NCI-H2081 (cell line): ENCODE measurements at places on chromosomes 3 and 15.

GRCh38 chr3:185253645-185254410, at the start of gene EHHADH:
Gene EHHADH, minus strand, starts transcription at chr3:185254049. Its CDS starts 27 bp downstream, at chr3:185254022.
- DNase-seq: peak; percentile 68

- DNase-seq: peak; percentile 31
Measured at GRCh38 chr15:76330080-76330680, 6.4 kb upstream of the ISL2 start.

- DNase-seq: no peak
Measured at GRCh38 chr15:73078722-73079121, 26.5 kb downstream of the NEO1 start.

- no peak for DNase-seq
Measured at GRCh38 chr15:51830276-51830806, 888 bp downstream of the TMOD3 start.

DNA sequence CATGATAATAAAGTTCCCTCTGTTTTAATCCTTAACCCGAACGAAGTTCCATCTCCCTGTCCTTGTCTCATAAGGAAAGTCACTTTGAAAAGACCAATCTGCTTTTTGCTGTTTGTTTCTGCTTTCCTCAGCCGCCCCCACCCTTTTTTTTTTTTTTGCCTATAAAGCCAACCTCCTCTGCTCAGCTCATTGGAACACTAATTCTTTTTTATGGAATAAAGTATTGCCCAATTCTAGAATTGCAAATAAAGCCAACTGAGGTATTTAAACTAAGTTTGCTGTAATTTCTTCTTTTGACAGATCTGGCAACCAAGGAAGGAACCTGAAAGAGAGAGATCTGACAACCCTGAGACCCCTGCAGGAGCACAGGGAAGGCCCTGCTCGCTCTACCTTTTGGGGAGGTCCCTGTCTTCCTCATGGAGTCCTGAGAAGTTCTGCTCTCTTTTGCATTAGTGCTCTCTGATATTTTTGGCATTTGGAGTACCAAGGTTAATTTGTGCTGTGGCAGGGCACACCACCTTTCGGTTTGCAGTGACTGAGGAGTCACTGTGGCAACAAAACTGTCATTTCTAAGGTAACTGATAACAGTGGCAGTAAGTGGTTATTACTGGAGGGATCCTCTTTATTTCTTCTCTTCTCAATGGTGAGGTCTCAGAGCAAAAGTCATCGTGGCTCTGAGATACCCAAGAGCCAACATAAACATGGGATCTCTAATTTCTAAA, 35.2 kb upstream of the TRPM1 start:
- DNase-seq: no peak

GRCh38 chr3:13345772-13346171, 74.3 kb downstream of the NUP210 start:
- no peak for DNase-seq

- peak; percentile 16 for DNase-seq
Measured at GRCh38 chr3:59540241-59540640, 490.4 kb upstream of the CFAP20DC start.

DNA sequence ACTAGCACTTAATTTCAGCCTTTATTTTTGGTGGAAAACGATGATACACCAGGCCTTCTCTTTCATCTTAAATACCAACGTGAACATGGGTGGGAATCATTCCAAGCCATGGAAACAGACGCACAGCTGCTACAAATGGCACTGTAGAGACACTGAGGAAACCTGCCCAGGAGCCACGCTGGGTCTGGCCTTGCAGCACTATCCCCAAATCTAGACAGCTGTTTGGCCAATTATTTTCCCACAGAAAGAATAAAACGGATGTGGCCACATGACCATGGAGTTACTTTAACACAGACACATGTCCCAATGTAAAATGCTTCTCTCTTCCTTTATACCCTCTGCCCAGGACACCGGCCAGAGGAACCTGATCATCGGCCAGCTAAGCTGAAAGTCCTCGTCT, 83.6 kb upstream of the OCA2 start:
- no peak for DNase-seq

DNA sequence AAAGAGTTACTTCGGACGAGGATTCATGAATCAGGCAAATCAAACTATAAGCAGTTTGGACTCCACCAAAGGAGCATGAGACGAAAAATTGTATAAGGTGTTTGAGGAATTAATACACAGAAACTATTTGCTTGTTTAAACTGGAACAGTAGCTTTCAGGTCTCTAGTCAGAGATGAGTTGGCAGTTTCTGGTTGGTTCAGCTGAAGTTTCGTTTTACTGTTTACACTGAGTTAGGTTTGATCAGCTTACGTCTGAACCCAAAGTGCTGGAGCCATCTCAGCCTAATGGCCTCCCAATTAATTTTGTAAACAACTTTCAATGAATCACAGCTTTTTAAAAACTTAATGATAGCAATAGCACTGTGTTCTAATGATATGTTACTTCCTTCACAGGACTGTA, 703.7 kb downstream of the NLGN1 start:
- peak; percentile 67 for DNase-seq

DNA sequence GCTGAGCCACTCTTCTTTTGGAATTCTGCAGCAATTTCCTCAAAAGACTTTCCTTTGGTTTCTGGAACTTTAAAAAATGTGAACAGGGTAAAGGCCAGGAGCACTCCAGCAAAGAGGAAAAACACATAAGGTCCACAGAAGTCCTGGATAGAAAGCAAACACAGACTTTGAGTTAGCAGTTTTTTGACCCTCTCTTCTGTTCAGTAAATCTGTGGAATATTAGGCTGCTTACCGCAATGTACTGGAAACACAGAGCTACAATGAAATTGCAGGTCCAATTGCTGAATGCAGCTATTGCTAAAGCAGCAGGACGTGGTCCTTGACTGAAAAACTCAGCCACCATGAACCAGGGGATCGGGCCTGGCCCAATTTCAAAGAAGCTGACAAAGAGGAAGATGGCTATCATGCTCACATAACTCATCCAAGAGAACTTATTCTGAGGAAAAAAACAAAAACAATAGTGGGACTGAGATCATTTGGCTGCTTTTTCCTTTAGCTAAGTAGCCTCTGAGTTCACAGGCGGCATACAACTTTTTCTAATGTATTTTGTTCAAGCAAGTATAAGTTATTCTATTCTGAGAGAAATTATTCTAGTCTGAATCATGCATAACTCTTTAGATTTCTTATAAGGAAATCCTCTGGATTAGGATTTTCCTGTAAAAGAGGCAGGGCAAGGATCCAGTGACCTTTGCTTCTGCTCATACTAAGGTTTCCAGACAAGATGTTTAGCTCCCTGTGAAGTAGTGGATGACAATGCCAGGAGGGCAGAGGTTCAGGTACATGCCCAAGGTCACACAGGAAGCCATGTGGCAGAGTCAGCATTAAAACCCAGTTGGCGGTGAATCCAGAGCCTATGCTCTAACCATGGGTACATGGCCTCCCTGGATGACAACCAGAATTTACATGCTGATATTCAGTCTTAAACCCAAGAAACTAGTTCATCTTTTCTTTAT, 28.3 kb downstream of the SLC2A2 start:
- DNase-seq: no peak

GRCh38 chr3:90145094-90145860, 1037.9 kb downstream of the EPHA3 start:
- DNase-seq: no peak

DNA sequence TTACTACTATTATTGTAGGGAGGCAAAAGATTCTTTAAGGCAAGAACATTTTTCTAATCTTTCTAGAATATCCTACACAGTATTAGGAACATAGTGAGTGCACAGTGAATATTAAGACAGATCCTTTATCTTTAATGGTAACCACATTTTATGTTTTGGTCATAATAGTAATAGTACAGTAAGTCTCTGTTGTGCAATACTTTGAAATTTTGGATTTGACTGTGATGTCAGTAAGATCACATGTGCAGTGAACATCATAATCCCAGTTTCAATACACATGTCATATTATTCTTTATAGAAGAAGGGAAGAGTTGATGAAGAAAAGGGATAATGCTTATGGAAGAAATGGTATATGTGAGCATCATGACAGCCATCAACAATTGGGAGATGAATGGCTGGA, 10.7 kb downstream of the STT3B start:
- DNase-seq: no peak

GRCh38 chr3:128488636-128488990, 4.4 kb downstream of the GATA2 start:
- DNase-seq: no peak

- DNase-seq: no peak
Measured at GRCh38 chr3:47578691-47579632, at the start of gene CSPG5. Gene CSPG5, minus strand, starts transcription at chr3:47578865. Its CDS starts 172 bp downstream, at chr3:47578693.

- no peak for DNase-seq
Measured at GRCh38 chr15:43186003-43186353, 775 bp downstream of the CCNDBP1 start.

DNA sequence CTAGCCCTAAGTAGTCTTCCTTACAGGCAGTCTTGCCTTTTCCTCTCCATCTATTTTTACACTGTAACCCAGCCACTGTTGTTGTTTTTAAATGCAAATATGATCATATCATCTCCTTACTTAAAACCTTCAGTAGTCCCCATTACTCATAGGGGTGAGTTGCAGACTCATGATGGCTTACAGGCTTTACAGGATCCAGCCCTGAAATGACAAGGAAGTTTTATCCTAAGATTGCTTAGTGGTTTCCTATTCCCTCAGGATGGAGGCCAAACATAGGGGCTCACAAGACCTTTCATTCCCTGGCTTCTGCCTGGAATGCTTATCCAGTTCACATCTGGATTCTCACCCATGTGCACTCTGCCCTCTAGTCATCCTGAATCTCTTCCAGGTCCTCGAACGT, 27.7 kb upstream of the PCOLCE2 start:
- no peak for DNase-seq

- DNase-seq: peak; percentile 86
Measured at GRCh38 chr15:32641517-32642059, at the start of gene SCG5. Gene SCG5, plus strand, starts transcription at chr15:32641710. Its CDS starts 1,883 bp downstream, at chr15:32643593.

DNA sequence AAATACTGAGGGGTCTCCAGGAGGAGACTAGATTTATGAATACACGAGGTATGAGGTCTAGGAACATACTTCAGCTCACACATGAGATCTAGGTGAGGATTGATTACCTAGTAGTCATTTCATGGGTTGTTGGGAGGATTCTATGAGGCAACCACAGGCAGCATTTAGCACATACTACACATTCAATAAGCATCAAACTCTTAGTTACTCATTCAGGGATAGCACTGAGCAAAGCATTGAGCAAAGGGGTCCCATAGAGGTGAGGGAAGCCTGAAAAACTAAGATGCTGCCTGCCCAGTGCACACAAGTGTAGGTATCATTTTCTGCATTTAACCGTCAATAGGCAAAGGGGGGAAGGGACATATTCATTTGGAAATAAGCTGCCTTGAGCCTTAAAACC, 4.5 kb downstream of the CCR5 start:
- no peak for DNase-seq

DNA sequence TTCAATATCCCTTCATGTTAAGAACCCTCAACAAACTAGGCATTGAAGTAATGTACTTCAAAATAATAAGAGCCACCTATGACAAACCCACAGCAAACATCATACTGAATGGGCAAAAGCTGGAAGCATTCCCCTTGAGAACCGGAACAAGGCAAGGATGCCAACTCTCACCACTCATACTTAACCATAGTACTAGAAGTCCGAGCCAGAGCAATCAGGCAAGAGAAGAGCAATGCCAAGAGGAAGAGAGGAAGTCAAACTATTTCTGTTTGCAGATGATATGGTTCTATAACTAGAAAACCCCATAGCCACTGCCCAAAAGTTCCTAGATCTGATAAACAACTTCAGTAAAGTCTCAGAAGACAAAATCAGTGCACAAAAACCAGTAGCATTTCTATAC, 161.9 kb downstream of the UBE2E2 start:
- no peak for DNase-seq

DNA sequence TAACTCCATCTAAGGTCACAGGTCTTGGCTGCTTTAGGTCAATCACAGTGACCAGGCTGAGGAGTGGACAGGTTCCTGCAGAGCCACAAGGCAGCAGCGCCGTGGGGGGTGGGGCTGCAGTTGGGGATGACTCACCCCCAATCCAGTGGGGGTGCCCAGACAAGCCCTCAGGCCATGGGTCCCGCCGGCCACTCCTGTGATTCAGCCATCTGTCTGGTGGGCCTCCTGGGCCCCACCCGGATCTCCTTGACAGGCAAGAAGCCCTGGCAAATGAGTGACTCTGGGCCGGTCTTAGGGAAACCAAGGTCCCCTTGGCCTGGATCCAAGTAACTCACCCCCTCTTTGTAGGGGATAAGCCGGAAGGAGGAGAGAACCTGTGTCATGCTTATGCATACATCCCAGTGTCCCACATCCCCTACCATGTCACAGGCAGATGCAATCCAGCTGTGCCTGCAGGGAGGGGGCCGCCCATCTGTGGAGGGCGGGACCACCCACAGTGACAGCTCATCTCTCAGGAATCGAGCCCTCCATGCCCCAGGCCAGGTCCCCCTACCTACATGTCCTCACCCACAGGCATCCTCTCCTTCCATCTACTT, 495 bp upstream of the COL7A1 start:
- DNase-seq: no peak

- no peak for DNase-seq
Measured at GRCh38 chr3:52367891-52368880, 52.1 kb downstream of the DNAH1 start.

DNA sequence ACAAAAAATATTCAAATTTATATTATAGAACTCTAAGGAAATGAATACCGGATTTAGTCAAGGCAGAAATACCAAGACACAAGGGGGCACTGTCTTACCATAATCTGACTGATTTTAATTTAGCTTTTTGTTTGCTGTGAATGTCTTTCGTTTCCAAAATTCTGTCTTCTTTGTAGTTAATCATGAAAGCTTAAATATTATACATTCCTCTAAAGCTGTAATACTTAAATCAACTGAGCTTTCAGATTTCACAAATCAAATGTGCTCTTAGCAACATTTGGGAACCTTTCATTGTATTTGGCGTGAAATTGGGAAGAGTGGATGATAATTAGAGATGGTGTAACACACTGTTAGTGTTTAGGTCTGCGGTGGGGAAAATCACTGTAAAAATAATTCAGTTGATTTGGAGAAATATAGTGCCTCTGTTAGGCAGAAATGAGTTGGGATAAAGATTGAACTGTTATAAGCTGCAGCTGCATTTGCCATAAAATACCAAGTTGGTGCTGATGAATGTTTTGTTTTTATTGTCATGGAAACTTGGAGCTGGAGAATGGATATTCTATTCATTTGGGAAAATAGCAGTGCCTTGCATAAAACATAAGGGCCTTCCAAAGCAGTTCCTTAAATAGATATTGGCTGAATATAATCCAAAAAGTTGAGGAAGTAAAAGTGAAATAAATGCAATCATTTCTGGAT, 228.2 kb downstream of the TCF12 start:
- DNase-seq: peak; percentile 47

- DNase-seq: no peak
Measured at GRCh38 chr3:170801597-170801996, 68.4 kb downstream of the RPL22L1 start.

DNA sequence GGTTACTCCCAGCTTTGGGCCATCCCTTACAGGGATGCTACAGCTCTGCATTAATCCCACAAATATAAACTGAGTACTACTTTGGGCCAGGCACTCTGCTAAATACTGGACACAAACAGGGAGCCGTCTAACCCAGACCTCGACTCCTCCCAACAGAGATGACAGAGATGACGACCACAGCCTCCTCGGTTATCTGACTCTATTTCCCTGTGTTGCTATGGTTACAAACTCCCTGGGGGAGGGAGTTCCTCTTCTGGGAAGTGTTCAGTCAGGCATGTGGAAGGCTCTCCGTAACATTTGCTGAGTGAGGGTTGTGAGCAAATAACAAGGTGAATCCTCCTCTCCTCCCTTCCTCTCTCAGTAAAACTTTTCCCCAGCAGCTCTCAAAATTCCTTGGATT, 6.7 kb upstream of the CMTM7 start:
- DNase-seq: no peak
